Fibroblast of villous mesenchyme (primary cell): ENCODE measurements at places on chromosomes 5 and 9. TPM values are rescaled to one million over a fixed set of nuclear protein-coding genes. Genes with fewer than 3 reads are reported as not detected.

NR2F1 gene
- total RNA-seq: 29.8 and 68.3 TPM in 2 replicates

OLFM1 gene
- 0.43 and 0.64 TPM in 2 replicates for total RNA-seq

RORB gene
- 0.64 and 5.6 TPM in 2 replicates for total RNA-seq

NOXA1 gene
- total RNA-seq: 0.32 TPM in 1 of 2 replicates, not detected in the other

SLCO6A1 gene
- under 0.01 and 0.32 TPM in 2 replicates for total RNA-seq

DDX4 gene
- not detected in 2 replicates for total RNA-seq

SLC36A2 gene
- not detected in 2 replicates for total RNA-seq

FBLL1 gene
- total RNA-seq: 0.32 and 0.43 TPM in 2 replicates

STING1 gene
- 25.9 and 26.7 TPM in 2 replicates for total RNA-seq

UGT3A2 gene
- not detected in 2 replicates for total RNA-seq

SPEF2 gene
- total RNA-seq: 3.5 and 4.3 TPM in 2 replicates
